ENCODE measurements at places on chromosomes 1 and 21.

DNA sequence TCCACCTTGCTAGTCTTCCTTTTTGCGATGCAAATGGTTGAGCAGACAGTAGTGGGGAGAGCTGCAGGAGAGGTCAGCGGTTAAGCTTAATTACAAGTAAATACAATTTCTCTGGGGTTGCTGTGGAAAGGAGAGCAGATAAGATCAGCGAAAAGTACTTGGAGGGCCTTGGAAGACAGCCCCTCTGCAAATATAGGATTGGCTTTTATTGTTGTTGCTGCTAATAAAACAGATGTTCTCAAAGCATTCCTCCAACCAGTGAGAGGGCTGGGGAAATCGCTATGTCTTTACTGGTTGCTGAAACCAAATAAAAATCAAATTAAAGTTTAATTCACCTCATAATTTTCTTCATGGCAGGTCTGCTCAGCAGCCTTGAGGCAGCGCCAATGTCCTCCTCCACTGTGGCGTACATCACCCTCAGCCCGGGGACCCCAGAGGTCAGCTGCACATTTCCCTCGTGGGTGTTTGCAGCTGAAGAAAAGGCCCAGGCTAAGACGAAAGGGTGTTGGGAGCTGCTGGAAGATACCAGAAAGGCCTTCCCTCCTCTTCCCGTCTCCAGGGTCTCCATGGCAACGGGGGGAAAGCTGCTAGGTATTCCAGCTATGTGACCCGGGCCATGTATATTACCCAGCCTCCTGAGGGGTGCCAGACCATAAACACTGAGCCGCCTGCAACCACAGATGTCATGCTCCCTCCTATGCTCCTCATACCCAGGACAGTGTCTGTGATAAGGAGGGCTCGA lies 54.6 kb upstream of the POU2F1 start:
- no peak for DNase-seq

DNA sequence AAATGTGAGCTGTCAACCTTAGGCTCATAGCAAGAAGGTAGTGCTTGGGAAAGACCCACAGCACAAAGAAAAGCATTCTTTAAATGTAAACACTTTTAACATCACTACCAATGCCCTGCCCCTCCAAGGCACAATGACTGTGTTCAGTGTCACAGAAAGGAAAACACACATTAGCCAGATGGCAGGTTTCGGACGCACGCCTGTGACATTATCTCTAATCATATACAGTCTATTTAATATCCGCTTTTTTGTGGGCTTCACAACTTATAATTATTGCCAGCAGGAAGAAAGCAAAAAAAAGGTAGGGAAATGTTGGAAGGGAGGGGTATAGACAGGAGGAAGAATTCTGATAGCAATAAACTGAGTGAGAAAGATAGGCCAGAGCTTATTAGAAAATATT lies 112.4 kb upstream of the BEND5 start:
- no peak for DNase-seq

DNA sequence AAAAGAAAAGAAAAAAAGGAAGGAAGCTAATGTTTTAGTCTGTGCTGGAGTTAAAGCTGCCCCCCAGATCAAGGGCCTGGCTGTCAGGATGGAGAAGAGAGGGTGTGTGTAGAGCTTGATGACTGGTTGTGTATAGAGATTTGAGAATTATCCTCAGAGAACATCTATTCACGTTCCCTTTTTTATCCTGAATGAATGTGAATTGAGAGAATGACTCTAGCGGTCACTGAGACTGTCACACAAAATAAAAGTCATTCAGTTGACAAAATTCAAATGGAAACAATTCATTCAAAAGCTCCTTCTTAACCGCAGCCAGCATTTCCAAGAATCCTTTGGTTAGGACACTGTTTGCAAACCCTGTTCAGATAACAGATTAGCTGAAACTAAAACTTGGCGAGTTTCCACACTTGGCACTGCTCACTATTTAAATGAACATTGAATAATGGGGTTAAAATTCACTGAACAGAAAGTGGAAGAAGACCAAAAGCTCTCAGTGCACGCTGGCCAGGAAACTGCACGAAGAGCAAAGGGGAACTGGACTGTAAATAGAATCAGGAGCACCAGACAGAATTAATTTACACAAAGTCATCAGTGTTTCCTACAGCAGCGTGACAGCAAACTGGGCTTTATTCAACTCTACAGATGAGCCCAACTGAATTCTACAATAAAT lies 13.6 kb upstream of the FAM89A start:
- peak; percentile 55 for DNase-seq

DNA sequence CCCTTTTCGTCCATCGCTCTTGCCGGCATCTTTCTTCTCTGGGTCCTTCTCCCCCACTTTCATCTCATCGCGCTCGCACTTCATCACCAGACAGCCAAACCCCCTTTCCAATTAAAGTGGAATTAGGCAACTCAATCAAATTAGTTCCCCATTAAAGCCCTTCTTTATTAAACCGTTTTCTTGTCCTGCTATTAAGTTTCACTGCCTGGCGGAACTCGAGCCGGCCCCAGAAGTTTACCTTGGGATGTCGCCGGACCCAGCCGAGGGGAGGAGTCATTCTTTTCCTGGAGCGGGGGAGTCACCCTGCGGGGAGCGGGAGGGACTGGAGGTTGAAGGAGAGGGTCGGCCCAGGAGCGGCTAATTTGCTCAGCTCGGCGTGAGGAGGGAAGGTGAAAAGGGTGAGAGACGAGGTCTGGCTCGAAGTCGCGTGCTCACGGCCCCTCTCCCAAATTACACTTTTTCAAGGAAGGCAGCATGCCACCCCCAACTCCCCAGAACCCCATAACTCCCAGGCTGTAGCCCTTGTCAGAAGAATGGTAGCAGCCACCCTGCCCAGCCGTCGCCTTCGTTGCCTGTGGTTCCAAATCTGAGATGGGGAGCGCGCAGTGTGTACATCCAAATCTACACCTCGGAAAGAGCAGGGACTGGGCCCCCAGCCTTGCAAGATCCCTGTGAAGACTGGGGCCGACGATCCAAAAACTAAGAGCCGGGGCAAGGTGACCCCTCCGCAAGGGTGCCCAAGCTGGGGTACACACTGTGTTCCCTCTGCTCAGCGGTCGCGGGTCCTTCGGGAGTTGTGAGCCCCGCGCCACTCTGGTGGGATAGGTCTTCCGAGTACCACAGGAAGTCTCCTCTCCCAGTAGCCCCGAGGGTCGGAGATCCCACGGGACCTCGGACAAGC lies 6.4 kb downstream of the DMRTA2 start:
- no peak for DNase-seq

GRCh38 chr1:203428981-203429599 lies 46.5 kb upstream of the PRELP start:
- no peak for DNase-seq

DNA sequence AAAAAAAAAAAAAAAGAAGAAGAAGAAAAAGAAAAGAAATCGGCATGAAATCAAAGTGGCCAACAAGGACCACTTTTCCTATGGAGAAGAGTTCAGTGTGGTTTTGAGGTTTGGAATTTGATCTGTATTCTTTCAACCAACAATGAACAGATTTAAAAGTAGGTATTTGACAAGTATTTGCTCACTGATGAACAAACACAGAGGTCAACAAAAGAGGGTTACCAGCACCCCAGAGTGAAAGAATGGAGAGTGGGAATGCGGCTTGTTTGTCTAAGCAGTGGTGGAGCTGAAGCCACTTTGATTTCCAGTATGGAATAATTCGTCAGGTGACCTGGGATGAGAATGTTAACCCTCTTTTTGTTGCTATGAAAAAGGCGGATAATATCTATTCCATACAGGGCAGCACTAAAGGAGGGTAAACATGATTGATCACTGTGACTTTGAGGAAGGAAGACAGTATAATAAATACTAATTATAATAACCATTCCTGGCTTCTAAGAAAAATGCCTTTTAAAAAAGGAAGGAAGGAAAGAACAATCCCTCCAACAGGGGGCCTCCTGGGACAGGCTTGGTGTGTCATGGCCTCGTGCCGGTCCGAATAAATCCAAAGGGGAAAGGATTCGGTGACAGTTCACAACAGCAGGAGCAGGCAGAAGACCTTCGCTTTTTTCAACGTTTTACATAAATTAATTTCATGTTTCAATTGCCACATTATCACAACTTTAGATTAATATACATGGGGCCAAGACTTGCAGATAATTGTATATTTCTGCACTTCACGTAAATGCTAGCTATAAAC lies 37.2 kb upstream of the SIM2 start:
- DNase-seq, result peak; percentile 39

DNA sequence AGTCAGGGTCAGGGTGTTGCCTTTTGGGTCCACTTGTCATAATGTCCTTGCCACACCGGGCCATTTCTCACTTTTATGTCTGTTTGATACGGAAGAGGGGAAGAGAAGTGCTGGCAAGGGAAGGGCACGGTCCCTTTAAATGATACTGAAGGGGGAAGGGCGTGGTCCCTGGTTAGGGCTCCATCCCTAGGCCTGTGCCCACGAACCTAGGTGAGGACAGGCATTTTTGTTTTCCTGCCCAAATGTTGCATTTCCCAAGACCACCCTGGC lies 25.2 kb downstream of the B3GALT5 start:
- no peak for DNase-seq

DNA sequence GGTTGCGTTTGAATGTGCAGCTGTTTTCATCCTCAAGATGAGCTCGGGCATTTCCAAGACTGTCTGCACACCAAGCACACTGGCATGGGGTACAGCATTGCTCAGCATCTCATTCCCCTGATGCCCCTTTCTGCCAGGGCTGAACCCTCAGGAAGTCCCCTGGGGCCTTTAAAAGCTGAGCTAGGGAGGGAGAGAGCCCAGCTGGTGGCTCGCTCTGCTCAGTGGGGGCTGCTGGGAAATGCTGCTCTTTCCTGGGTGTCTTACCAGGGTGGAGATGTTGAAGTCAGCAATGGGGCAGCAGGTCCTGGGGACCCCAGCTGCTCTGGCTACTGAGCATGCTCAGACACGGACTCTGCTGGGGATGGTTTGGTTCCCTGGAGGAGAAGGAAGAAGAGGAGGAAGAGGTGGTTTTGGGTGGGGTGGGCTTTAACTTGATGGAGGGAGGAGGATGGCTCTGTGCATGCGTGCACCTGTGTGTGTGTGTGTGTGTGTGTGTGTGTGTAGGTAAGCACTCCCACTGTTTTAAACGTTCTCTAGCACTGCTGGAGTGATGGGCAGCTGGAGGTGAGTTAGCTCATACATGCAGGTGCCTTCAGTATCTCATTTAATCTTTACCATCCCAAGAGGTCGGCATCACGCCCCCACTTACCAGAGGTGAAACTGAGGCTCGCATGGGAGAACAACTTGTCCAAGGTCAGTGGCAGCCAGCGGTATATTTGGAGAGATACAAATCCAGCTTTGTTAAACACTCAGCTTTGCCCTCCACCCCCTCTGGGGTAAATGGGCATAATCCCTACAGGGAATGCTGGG lies 40.9 kb downstream of the ACTL8 start:
- DNase-seq, result no peak

DNA sequence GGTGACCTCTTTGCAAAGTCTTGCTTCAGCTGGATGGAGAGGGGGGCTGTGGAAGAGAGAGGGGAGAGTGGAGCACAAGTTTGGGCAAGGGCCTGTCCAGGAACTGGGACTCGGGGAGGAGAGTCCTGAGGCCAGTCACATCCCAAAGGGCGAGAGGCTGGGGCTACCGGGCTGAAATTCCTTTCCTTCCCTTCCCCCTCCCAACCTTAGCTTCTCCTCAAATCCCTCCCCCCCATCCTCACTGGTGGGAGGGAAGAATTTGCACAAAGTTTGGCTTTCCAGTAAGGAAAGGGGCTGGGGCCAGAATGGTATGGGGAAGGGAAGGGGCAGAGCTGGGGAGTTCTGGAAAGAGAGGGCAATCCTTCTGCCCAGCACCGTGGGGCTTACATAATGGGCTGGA lies 854 bp downstream of the CNTN2 start:
- DNase-seq, result no peak

DNA sequence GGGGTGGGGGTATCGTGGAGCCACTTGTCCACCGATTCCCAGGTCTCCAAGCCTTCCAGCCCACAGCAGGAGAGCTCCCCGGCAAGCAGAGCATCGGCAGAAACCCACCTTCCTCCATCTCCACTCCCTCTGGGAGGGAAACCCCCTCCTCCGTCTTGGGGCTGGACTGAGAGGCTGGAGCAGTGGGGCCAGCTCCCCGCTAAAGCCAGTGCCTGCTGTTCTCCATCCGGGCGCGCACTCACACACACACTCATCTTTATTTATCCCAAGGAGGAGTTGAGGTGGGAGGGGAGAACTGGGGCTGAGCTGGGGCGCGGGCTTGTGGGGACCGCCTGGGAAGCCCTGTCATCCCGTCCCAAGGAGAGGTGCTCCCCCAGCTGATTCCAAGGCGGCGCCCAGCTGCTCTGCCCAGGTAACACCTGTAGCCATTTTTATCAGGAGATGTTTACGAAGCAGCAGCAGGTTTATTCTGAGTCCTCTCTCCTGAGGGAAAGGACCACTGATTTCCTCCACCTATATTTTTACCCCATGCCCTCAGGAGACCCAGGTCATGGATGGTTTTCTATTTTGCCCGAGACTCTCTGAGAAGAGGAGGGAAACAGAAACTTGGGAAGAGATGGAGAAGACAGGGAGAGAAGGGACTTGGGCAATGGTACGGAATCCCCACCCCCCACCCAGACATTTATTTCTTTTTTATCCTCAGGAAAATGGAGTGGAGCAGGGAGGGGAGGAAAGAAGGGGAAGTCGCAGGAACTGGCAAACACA lies 2.1 kb downstream of the KCNN3 start:
- DNase-seq, result no peak

- no peak for DNase-seq
Measured at GRCh38 chr1:225945564-225945963, 4.5 kb upstream of the LEFTY2 start.

GRCh38 chr1:68013351-68013750 lies 37.1 kb downstream of the DIRAS3 start:
- DNase-seq, result no peak

DNA sequence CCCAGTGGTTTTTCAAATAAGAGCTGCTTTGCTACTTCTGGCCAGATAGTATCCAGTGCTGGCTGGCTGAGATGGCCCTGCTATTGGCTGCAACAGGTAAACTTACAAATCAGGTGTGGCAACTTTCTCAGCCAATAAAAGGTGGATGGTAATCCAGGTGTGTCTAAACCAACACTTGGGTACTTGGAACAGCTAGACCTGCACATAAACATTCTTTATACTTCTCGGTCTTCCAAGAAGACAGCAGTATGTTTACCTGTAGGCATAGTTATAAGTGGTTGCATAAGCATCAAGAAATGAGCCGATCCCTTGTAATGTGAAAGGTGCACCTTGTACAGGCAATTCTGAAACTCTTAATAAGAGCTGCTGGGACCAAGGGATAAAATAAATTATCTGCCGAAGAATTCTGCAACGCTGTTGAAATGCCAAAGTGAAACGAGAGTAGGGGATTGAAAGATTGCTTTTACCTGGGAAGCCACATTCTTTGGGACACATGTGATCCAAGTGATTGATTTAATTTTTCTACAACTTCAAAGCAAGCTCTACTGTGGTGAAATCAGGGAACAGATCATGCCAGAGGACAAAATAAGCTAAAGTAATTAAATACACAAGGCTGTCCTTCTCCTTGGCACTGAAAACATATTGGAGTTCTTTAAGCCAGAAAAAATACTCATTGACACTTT lies at the start of gene CLDN8:
Gene CLDN8, minus strand, starts transcription at position 57 of the 683 bp plus-strand sequence. CDS start 172 bp downstream, outside the sequence.
- DNase-seq, result no peak

GRCh38 chr21:20703112-20703767 lies 295.0 kb upstream of the NCAM2 start:
- DNase-seq, result no peak

- DNase-seq, result peak; percentile 96
Measured at GRCh38 chr1:58584082-58584895, 7.2 kb upstream of the TACSTD2 start.
